ENCODE measurements at places on chromosomes 13 and 19.

GRCh38 chr19:20513189-20513904 lies 52.2 kb downstream of the ZNF737 start:
- DNase-seq = no peak

DNA sequence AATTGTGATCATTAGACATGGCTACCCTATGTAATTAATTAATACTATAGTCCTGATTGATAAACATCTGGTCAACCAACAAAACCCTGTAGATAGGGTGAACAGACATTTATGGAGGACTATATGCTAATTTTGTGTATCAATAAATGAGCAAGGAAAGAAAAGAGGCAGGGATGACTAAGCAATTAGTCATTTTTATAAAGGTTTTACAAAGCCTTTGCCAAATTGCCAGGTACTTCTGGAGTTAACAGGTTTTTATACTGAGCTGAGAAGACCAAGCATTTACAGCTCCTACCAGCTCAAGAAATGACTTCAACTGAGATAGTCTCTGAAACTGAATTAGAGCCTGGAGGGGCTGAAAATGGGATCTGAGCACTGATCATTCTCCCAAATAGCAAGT lies 186.8 kb upstream of the PRR20A start:
- no peak for DNase-seq

DNA sequence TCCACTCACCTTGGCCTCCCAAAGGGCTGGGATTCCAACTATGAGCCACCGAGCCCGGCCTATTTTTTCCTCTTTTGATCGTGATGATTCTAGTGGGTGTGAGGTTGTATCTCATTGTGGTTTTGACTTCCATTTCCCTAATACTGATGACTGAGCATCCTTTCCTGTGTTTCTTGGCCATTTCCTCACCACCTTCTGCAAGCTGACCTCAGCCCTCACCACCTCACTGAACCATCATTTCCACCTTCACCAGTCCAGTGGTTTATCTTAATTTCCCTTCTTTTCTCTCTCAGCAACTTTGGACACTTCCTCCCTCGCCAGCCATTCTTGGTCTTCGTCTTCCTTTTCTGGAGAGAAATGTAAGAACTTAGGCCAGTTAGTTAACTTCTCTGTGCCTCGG lies 13.0 kb upstream of the BICRA start:
- no peak for DNase-seq

- DNase-seq = no peak
Observed at GRCh38 chr19:5681391-5682106, 722 bp downstream of the HSD11B1L start.

GRCh38 chr13:40313269-40314200 lies 352.9 kb downstream of the FOXO1 start:
- DNase-seq = no peak

GRCh38 chr13:27997904-27998522 lies 9.5 kb upstream of the URAD start:
- no peak for DNase-seq

All from stimulated activated CD4-positive, alpha-beta T cell treated with anti-CD3 and anti-CD28 coated beads, Interleukin-12 subunit alpha, Interleukin-12 subunit beta, amount 100 ng/mL, for 24 hours (primary cell).